ENCODE measurements at places on chromosomes 13 and 19.

- DNase-seq: no peak
Observed at GRCh38 chr13:113138792-113139551, 16.4 kb downstream of the F10 start.

DNA sequence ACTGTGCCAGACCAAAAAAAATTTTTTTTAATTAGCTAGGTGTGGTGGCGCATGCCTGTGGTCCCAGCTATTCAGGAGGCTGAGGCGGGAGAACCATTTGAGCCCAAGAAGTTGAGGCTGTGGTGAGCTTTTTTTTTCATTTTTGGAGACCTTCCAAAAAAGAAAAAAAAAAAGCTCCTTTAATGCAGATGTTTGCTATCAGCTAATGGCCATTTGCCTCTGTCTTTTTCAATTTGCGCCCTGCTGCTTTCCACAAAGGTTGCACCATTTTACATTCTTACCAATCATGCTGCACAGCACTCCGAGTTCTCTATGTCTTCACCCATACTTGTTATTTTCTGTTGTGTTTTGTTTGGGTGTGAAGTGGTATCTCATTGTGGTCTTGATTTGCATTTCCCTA is 15.6 kb upstream of the SMARCA4 start:
- DNase-seq: no peak

DNA sequence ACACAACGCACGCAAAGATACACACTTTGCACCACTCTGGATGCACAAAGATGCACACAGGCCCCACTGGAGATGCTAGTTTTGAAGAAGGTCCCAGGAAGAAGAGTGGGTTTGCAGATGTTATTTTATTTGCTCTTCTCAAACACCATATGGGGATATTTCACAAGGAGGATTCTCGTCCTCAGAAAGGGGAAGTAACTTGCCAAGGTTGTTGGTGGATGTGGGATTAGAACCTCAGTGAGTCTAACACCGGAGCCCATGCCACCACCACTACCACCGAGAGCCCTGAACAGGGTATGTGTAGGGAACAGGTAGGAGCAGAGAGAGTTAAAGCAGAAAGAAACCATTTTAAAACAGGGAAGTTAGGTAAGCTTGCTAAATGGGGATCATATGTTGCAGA is 9.6 kb upstream of the CEACAM6 start:
- DNase-seq: no peak

- no peak for DNase-seq
Observed at GRCh38 chr19:49315111-49315510, 9.9 kb downstream of the SLC6A16 start.

GRCh38 chr13:40975441-40975840 is 43.7 kb downstream of the ELF1 start:
- no peak for DNase-seq

DNA sequence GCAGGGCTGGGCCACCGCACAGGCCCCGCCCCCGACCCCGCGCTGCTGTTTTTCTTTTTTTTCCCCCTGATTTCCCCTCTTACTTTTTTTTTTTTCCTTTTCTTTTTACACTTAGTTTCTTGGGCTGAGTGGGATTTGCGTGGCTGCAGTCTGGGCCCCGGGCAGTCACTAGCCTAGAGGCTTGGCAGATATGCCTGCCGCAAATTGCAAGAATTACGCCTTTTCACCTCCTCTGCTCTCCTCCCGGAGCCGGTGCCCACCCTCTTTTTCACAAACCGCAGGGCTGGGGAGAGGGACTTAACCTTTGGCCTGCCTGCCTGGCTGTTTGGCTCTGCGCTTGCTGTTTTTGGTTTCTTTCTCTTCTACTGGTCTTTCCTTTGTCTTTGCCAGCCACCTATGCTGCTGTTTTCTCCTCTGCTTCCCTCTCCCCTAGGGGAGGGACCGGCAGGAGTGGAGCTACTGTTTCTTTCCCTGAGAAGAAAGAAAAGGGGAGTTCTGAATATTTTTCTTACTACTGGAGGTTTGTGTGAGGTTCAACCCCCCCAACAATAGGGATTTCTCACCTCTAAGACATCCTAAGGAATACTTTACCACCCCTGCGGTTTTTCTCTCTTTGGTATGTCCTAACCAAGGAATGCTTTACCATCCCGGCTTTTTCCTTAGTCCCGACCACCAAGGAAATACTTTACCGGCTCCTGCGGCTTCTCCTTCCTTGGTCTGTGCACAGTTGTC is 11.0 kb downstream of the ZNF552 start:
- DNase-seq: no peak

- DNase-seq: no peak
Observed at GRCh38 chr13:100512422-100512821, 76.2 kb downstream of the GGACT start.

DNA sequence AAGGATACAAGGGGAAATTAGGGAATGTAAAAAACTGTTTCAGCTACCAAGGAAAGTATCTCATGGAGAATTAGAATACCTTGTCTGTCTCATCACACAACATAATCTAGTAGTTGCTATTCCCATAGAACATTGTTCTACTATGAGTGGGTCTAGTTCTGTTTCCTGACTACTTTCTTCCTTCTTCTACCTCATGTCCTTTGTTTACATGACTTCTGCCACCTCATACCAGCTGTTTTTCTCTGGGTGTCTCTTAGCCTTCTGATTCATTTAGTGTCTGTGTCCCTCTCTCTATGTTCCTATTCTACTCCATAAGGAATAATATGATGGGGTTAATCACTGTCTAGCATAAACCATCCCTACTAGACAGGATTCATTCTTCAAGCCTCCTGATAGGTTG is 887.3 kb downstream of the DIAPH3 start:
- DNase-seq: no peak

- no peak for DNase-seq
Observed at GRCh38 chr19:18227781-18228271, 1.6 kb upstream of the PDE4C start.

DNA sequence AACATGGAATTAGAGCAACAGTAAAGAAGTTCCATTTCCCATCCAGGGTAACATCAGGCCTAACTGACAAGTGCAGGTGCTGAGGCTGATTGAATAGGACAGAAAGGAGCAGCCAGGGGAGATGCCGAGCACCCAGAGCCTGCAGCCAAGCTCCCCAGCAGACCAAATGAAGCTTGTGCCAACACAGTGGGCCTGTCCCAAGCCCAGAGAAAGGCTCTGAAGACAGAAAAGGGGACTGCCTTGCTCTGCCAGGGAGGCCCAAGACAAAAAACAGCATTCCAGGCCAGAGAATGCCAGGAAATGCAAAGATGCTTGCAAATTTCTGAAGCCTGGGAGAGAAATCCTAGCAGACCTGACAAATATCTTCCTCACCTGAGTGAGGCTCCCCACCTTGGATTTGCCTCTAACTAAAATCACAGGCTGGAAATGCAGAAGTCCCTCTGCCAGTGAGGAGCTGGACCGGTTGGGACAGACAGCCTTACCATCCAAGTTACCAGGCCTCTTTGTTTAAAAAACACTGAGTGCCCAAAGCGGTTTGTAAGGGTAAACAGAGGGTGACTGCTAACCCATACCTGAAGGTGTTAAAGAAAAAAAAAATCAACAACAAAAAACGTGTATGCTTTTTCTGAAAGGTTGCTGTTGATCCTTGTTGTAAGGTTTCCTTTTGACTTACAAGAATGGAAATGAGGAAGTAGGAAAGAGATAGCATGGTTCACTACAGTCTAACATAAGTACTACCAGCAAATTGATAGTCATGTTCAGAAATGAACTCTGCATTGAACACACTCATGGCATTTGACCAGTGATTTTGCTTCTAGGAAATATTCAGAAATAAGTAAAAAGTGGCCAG is 11.8 kb upstream of the HMGB1 start:
- DNase-seq: no peak
